CD8-positive, alpha-beta memory T cell (primary cell): ENCODE measurements at places on chromosomes 11 and 22. TPM values are rescaled to one million over a fixed set of nuclear protein-coding genes. Genes with fewer than 3 reads are reported as not detected.

DNA sequence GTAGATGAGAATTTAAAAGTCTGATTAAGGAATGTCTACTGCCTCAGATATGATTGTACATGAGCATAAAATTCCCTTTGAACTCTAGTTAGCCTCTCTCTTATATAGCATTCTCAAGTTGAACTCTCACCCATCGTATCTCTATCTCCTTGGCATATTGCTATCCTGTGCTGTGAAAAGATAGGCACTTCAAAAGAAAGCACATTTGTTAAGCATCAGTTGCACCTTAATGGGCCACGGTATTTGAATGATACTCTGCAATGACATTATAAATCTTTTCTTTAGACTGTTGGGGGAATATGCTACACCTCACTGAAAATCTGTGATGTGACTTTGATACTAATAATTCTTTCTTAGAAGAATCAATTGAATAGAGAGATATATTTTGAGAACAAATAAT is 570.7 kb downstream of the JRKL start:
- DNase-seq = no peak

DNA sequence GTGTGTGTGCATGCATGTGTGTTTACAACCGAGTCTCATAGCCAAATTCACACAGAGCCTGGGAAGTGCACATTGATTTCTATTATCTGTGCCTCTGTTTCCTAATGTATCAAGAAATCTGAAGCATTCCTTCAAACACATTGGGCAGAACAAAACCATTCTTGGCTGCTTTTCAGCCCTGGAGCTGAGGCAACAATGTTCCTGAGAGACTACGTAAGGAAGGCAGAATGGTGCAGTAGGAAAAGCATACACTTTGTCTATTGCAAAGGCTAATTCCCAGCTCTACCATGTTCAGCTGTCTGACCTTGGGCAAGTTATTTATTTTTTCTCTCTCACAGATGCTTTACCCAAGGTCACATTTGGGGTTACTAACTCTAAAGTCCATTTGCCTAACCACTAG is 575.5 kb downstream of the SOX6 start:
- no peak for DNase-seq

- DNase-seq = no peak
These were observed 15.6 kb downstream of the E2F8 start for GRCh38 chr11:19225123-19225522.

- DNase-seq = no peak
These were observed 25.6 kb downstream of the SYT7 start for GRCh38 chr11:61555051-61555969.

DNA sequence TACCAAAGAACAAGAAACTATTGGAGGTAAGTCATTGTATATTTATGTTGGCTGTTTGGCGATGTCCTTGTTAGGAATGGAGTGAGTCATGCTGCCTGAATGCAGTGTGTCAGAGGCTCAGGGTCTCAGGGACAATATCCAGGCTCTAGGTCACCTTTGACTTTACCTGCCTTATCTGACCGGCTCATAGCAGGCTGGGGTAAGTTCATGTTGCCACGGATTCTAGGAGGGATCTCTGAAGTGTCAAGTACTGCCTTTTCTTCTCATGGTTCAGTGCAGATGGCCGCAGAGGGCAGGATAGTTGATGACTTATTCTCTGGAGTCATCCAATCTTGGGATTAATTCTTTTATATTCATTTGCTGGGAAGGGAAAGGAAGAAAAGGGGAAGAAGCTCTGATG is 53.2 kb downstream of the SPON1 start:
- no peak for DNase-seq

- DNase-seq = no peak
These were observed 364.3 kb upstream of the NARS2 start for GRCh38 chr11:78938971-78939370.

- DNase-seq = no peak
These were observed 77.7 kb downstream of the BRD1 start for GRCh38 chr22:49749885-49750510.

GRCh38 chr11:111077530-111078322 is 167.8 kb upstream of the POU2AF2 start:
- DNase-seq = no peak

The CNTF gene
- 2.9 TPM for total RNA-seq

The ZNF215 gene
- 0.73 TPM for total RNA-seq
